Immature natural killer cell (primary cell): ENCODE measurements at places on chromosomes 11 and 22.

DNA sequence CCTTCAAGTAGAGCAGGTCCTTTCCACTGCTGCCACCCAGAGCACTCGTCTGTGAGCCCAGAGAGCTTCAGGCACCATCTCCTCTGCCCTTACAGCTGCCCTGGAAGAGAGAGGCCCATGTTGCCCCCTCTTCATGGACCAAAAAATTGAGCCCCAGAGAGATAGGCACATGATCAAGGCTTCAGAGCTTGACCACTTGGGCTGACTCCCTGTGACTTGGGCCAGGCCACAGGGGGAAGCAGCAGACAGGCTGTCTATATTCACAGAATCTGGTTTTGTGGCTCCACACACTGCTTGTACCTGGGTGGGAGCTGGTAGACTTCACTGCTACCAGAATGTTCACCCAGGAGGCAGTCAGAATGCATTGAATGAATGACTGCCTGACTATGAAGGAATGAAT lies 58.2 kb downstream of the SMIM38 start:
- no peaks in the 10 kb centered on the region for H3K4me1 ChIP-seq
- no peaks in the 10 kb centered on the region for H3K36me3 ChIP-seq
- no peak for DNase-seq
- H3K4me3 ChIP-seq = no peak overlapping the region
- H3K27me3 ChIP-seq = peaks cover 2% of the 10 kb centered on the region

- H3K4me1 ChIP-seq = no peaks in the 10 kb centered on the region
- H3K36me3 ChIP-seq = no peaks in the 10 kb centered on the region
- no peak for DNase-seq
- no peak overlapping the region for H3K27ac ChIP-seq
These were observed 319.5 kb downstream of the TENM4 start for GRCh38 chr11:79121351-79121750.

- peaks cover 3% of the 10 kb centered on the region for H3K27me3 ChIP-seq
- H3K4me1 ChIP-seq = peaks cover 11% of the 10 kb centered on the region
- no peaks in the 10 kb centered on the region for H3K36me3 ChIP-seq
- no peak overlapping the region for H3K4me3 ChIP-seq
- no peak for DNase-seq
These were observed 4.6 kb downstream of the NEFH start for GRCh38 chr22:29484642-29485041.

DNA sequence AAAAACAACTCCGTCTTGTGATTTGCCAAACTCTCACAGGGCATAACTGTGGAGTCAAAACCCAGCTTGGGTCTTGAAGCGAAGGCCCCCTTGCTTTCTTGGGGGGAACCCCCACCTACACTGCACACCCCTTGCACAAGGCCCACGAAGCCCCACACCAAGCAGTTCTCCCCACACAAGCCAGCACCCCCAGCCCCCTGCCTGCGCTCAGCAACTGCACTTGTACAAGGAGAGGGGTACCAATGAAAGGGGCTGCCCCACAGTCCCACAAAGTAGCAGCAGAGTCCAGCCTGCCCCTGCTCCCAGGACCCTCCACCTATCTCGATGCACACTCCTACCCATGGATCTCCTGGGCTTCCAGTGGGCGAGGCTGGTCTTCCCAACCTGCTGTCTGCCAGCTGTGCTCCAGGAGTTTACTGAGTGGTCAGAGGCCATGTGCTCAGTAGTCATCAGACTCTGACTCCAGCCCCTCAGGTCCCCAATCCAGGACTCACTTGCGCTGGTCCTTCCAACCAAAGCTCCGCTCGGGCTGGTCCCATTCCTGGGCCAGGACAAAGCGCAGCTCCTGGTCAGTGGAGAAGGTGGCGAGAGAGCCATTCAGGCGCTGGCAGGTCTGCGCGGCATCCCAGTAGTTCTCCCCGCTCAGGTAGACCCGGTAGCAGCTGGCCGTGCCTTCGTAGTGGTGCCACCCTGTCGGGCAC lies 57.7 kb downstream of the DGCR2 start:
- H3K27ac ChIP-seq = no peak overlapping the region
- H3K4me3 ChIP-seq = no peak overlapping the region

DNA sequence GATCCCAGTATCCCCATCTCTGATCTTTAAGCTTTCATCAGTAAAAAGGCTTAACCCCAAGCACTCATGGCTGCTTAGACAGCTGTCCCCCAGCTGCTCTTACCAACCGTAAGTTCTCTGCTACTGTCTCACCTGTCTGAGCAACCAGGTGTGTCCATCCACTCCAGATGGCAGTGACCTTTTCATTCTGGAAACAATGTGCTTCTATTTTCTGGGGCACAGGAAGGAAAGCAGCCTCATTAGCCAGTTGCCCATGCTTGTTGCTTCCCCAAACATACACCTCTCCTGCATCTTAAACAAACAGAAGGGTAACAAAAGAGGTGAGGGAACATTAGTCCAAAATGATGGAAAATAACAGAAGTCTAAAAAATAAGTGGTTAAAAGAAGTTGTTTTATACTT lies 24.4 kb downstream of the SERGEF start:
- peaks cover 27% of the 10 kb centered on the region for H3K36me3 ChIP-seq
- H3K27me3 ChIP-seq = no peaks in the 10 kb centered on the region
- no peaks in the 10 kb centered on the region for H3K4me1 ChIP-seq

- H3K27me3 ChIP-seq = no peaks in the 10 kb centered on the region
- H3K36me3 ChIP-seq = no peaks in the 10 kb centered on the region
- H3K27ac ChIP-seq = no peak overlapping the region
- H3K4me1 ChIP-seq = no peaks in the 10 kb centered on the region
- no peak overlapping the region for H3K4me3 ChIP-seq
These were observed 507.8 kb upstream of the CNTN5 start for GRCh38 chr11:98512938-98513337.

DNA sequence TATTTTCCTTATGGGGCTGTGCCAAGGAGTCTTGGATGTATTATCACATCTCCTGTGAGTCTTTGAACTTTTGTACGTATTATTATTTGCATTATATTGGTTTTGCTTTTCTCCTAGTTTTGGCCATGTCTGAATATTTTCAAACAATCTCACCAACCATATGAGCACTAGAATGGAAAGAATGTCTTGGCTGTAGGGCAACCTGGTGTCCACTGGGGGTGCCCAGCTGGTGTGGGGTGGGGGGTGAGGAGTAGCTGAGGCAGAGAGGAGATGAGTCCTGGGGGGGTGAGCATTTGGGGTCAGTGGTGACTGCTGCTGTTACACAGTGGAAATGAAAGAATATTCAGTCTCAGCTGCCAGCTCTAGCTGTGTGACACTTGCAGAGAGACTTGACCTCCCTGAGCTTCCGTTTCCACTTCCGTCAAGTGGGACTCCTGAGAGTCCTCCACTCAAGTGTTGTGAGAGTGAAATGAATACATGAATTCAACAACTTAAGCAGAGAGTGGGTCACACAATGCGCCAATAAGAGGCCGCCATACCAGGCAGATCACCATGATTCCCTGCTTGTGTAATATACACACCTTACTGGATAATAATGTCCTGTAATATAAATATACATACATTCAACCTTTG lies 12.7 kb upstream of the PVALB start:
- peaks cover 2% of the 10 kb centered on the region for H3K27me3 ChIP-seq
- H3K4me3 ChIP-seq = no peak overlapping the region
- no peaks in the 10 kb centered on the region for H3K4me1 ChIP-seq
- no peaks in the 10 kb centered on the region for H3K36me3 ChIP-seq
- H3K27ac ChIP-seq = no peak overlapping the region
- DNase-seq = no peak

- DNase-seq = no peak
- no peak overlapping the region for H3K27ac ChIP-seq
- peaks cover 2% of the 10 kb centered on the region for H3K27me3 ChIP-seq
- no peaks in the 10 kb centered on the region for H3K36me3 ChIP-seq
- H3K4me3 ChIP-seq = no peak overlapping the region
- H3K4me1 ChIP-seq = no peaks in the 10 kb centered on the region
These were observed 56.7 kb downstream of the PHF21B start for GRCh38 chr22:44952863-44953746.

GRCh38 chr11:4921796-4922195 lies 2.3 kb downstream of the OR51G1 start:
- no peak overlapping the region for H3K27ac ChIP-seq
- no peak overlapping the region for H3K4me3 ChIP-seq
- no peaks in the 10 kb centered on the region for H3K27me3 ChIP-seq
- no peaks in the 10 kb centered on the region for H3K36me3 ChIP-seq
- no peaks in the 10 kb centered on the region for H3K4me1 ChIP-seq
- DNase-seq = no peak

DNA sequence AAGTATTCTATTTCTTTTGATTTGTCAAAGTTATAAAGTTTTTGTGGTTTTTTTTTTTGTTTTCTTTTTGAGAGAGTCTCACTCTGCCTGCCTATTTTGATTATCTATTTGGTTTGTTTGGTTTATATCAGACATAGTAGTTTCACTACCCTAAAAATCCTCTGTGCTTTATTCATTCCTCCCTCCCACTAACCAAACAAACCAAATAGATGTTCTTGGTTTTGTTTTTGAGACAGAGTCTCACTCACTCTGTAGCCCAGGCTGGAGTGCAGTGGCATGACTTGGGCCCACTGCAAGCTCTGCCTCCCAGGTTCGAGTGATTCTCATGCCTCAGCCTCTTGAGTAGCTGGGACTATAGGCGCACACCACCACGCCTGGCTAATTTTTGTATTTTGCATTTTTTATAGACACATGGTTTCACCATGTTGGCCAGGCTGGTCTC lies 67.9 kb downstream of the ENTHD1 start:
- DNase-seq = no peak
- no peak overlapping the region for H3K4me3 ChIP-seq
- no peak overlapping the region for H3K27ac ChIP-seq
- H3K27me3 ChIP-seq = peaks cover 4% of the 10 kb centered on the region

- no peak for DNase-seq
- no peak overlapping the region for H3K4me3 ChIP-seq
- no peak overlapping the region for H3K27ac ChIP-seq
- H3K27me3 ChIP-seq = no peaks in the 10 kb centered on the region
These were observed 247.1 kb downstream of the C11orf87 start for GRCh38 chr11:109668973-109669634.

GRCh38 chr22:33000342-33001280 lies 57.6 kb downstream of the SYN3 start:
- DNase-seq = peak; percentile 3
- no peak overlapping the region for H3K4me3 ChIP-seq
- no peak overlapping the region for H3K27ac ChIP-seq
- H3K36me3 ChIP-seq = no peaks in the 10 kb centered on the region
- no peaks in the 10 kb centered on the region for H3K27me3 ChIP-seq
- no peaks in the 10 kb centered on the region for H3K4me1 ChIP-seq

- H3K4me1 ChIP-seq = no peaks in the 10 kb centered on the region
- H3K36me3 ChIP-seq = no peaks in the 10 kb centered on the region
- no peak overlapping the region for H3K27ac ChIP-seq
- no peak overlapping the region for H3K4me3 ChIP-seq
These were observed 32.1 kb downstream of the IFT27 start for GRCh38 chr22:36743591-36744412.

DNA sequence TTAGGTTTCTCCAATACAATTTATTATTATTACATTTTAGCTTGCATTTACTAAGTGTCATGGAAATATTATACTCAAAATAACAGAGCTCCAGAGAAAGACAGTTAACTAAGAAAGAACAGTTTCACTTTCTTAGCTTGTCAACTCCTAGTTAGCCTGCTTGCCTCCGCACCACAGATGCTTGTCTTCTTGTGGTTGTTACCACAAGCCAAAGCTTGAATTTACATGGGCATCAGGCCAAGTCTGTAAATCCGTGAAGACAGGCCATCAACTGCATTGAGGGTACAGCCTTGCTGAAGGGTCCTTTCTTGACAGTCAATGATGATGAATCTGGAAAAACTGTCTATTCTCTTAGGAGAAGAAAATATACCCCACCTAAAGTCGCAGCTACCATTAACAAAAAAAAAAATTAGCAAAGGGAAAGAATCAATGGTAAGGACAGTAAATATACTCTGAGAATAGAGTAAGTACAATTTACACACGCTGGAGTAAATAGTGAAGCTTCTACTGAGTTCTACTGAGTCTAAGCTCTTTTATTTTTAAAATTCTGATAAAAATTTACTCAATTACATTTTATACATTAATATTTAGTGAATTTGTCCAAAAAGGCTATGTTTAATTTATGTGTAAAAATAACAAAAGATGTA lies 15.6 kb upstream of the DENND5A start:
- H3K4me3 ChIP-seq = peak overlapping the region; percentile 47
- peaks cover 13% of the 10 kb centered on the region for H3K4me1 ChIP-seq
- peaks cover 5% of the 10 kb centered on the region for H3K36me3 ChIP-seq
- no peaks in the 10 kb centered on the region for H3K27me3 ChIP-seq

DNA sequence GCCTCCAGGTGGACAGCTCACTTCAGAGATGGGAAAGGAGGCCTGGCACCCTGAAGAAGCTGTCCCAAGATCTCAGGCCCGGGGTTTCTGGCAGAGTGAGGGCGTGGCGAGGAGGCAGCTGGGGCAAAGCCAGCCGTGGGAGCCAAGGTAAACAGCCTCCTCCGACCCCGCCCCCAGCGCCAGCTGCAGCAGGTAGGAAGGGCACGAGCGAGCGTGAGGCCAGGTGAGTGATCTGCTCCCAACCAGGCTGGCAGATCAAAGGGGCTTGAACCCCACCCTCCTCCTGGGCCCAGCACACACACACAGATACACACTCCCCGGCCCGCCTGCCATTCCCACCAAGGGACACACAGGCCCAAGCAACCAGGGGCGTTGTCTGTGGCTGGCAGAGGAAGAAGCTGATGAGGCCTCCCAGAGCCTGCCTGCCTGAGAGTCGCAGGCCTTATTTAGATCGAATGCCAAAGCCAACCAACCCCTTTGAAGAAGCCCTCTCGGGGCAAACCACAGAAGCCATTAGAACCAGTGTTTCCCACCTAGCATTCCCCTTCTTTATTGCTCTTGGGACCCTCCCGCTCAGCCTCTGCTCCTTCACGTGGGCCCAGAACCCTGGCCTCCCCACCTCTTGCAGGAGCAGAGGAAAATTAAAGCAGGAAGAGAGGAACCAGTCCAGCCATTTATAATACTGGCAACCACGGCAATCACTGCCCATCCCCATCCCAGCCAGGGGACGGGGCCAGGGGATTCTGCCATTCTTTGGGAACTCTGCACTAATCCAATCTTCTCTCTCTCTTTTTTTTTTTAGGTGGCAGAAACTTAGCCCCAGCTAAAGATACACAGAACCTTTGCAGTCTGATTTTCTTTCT lies 5.0 kb downstream of the PDGFB start:
- no peak overlapping the region for H3K27ac ChIP-seq
- H3K36me3 ChIP-seq = no peaks in the 10 kb centered on the region
- no peak for DNase-seq
- peaks cover 58% of the 10 kb centered on the region for H3K4me1 ChIP-seq
- peaks cover 20% of the 10 kb centered on the region for H3K27me3 ChIP-seq
- no peak overlapping the region for H3K4me3 ChIP-seq

GRCh38 chr11:110518809-110519514 lies 89.2 kb downstream of the FDX1 start:
- no peaks in the 10 kb centered on the region for H3K36me3 ChIP-seq
- no peak overlapping the region for H3K27ac ChIP-seq
- H3K4me3 ChIP-seq = no peak overlapping the region
- H3K4me1 ChIP-seq = peaks cover 27% of the 10 kb centered on the region
- no peak for DNase-seq
- peaks cover 2% of the 10 kb centered on the region for H3K27me3 ChIP-seq

- peak overlapping the region; percentile 96 for H3K27ac ChIP-seq
- peak; percentile 93 for DNase-seq
- peaks cover 60% of the 10 kb centered on the region for H3K4me1 ChIP-seq
- H3K4me3 ChIP-seq = peak overlapping the region; percentile 79
- peaks cover 16% of the 10 kb centered on the region for H3K27me3 ChIP-seq
- H3K36me3 ChIP-seq = no peaks in the 10 kb centered on the region
These were observed 93.6 kb upstream of the CD44 start for GRCh38 chr11:35045236-35045820.

- H3K36me3 ChIP-seq = no peaks in the 10 kb centered on the region
- no peak overlapping the region for H3K27ac ChIP-seq
- H3K4me3 ChIP-seq = no peak overlapping the region
These were observed 99.4 kb upstream of the BLID start for GRCh38 chr11:122215244-122215992.
